Substantia nigra (tissue), 51 donors: ENCODE measurements at places on chromosomes 3 and 15.

DNA sequence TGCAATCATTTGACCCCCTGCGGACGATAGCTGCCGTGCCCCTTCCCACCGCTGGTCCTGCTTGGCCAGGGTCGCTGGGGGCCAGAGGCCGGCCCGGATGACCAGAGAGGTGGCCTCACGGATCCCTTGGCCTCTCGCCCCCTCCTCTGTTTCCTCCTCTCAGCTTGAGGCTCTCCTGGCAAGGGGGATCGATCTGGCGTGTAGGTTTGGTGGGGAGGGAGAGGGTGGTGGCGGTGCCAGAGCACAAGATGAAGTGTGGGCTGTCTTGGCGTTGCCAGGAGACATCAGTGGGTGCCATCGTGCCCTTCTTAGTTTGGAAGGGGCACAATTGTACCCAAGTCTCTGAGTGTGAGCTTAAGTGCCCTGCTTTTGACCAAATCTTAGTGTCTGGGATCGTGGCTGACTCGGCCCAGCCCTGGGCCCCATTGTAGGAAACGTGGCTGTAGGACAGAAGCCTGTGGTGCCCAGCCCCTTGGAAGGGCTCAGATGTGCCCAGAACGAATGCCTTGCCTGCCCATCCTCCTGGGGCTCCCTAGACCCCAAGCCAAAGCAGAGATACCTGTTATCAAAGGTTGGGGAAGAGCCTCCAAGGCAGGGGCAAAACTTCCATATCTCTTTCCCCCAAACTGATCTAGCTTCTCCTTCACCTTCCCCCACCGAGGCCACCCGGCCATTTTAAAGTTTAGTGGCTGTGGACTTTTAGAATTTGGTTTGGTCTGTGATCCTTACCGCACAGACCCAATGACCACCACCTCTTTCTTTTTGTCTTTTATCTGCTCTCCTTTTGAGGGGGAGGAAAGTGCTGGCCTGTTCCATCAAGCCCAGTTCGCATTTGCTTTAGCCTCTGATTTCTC is 14.4 kb downstream of the NR2F2 start:
- no peak for DNase-seq

DNA sequence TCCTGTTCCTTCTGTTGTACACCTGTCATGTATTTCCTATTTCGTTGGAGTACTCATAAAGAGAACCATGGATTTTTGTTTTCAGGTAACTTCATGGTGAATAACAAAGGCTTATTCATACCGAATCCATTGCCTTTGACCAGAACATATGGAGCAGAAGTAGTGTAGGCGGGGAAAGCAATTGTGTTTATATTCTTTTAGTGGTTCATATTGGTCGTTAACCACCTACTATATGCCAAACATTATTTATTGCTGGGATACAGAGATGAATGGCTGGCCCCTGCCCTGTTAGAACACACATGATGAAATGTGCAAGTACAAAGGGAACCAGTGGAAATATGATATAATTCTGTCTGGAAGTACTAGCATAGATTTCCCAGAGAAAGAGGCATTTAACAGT is 9.8 kb downstream of the RPUSD2 start:
- no peak for DNase-seq

DNA sequence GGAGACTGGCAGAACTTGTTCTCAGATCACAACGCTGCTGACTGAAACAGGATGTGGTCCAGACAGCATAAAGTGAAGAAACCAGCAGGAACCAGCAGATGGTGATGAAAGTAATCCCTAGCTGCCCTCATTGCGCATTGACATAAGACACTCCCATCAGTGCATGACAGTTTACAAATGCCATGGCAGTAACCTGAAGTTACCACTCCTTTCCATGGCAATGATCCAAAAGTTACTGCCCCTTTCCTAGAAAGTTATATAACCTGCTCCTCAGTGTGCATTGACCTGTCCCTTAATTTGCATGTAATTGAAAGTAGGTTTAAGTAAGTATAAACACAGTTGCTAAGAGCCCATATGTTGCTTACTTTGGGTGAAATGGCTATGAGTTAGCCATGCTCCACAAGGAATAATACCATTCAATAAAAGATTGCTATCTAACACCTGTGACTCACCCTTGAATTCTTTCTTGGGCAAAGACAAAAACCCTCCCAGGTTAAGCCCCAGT is 149.1 kb upstream of the CD96 start:
- no peak for DNase-seq

- DNase-seq: no peak
Measured at GRCh38 chr15:92366381-92366780, 27.3 kb upstream of the ST8SIA2 start.

DNA sequence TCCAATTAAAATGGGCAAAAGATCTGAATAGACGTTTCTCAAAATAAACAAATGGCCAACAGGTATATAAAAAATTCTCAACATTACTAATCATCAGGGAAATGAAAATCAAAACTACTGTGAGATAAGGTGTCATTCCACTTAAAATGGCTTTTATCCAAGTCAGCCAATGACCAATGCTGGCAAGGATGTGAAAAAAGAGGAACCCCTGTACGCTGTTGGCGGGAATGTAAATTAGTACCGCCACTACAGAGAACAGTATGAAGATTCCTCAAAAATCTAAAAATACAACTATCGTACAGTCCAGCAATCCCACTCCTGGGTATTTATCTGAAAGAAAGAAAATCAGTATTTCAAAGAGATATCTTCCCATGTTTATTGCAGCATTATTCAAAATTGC is 176.9 kb upstream of the STT3B start:
- no peak for DNase-seq

DNA sequence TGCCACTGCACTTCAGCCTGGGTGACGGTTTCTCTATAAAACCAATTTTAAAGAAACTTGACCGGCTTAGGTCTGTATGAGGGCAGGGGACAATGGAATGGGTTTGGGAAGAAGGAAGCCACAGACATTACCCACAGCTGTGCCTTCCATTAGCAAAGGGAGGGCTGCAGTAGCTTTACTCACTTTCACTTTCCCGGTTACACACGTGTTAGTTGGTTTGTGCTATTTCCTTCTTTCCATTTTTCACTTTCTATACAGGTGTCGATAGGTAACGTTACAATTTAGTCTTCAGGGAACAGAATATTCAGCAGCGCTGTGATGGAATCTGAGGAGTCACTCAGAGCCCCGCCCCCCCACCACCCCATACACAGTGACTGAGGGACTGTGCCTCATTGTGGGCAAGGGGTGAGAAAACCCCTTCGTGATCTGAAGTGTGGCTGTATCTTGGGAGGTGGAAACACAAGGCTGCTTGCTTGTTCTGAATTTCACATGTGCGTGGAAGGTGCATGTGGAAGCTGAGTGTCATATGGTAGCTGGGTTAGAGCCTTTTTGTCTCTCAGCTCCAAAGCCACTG is 44.8 kb upstream of the RPL32 start:
- DNase-seq: no peak

DNA sequence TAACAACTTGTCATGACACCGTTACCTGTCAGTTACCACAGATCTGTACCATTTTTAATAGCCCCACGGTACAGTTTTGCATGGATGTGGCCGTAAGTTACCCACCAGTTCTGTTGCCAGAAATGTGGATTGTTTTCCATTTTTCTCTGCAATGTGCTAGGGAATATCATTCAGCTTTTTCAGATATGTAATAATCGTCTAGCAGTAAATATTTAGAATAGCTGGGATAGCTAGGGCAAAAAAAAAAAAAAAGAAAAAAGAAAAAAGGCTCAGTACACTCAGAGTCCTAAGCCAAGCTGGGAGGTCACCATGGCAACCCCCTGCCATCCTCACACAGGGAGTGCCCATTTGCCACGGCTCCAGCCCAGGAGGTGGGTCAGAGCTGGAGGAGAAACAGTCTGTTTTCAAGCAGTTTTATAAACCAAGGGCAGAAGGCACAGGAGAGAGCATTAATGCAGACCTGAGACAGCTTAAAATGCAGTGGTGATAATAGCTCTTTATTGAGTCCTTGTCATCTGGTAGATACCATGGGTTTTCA is 25.2 kb downstream of the PAQR5 start:
- DNase-seq: no peak

DNA sequence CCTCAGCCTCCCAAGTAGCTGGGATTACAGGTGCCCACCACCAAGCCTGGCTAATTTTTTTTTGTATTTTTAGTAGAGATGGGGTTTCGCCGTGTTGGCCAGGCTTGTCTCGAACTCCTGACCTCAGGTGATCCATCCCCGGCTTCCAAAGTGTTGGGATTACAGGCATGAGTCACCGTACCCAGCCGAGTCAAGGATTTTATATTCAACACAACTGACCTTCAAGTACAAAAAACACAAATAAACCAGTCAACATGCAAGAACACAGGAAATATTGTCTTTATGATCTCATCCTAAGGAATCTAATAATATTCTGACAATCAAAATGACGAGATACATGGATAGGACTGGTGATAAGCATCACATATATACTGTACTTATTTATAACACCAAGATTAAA is 37.9 kb downstream of the TJP1 start:
- no peak for DNase-seq

- no peak for DNase-seq
Measured at GRCh38 chr3:869734-870133, 223.1 kb upstream of the CNTN6 start.

GRCh38 chr3:19348941-19349564 is 200.7 kb downstream of the KCNH8 start:
- no peak for DNase-seq

GRCh38 chr3:124701687-124702086 is 28.6 kb upstream of the UMPS start:
- no peak for DNase-seq

GRCh38 chr3:177802151-177802900 is 605.0 kb upstream of the TBL1XR1 start:
- no peak for DNase-seq

GRCh38 chr15:99345242-99345641 is 94.0 kb downstream of the LRRC28 start:
- no peak for DNase-seq

DNA sequence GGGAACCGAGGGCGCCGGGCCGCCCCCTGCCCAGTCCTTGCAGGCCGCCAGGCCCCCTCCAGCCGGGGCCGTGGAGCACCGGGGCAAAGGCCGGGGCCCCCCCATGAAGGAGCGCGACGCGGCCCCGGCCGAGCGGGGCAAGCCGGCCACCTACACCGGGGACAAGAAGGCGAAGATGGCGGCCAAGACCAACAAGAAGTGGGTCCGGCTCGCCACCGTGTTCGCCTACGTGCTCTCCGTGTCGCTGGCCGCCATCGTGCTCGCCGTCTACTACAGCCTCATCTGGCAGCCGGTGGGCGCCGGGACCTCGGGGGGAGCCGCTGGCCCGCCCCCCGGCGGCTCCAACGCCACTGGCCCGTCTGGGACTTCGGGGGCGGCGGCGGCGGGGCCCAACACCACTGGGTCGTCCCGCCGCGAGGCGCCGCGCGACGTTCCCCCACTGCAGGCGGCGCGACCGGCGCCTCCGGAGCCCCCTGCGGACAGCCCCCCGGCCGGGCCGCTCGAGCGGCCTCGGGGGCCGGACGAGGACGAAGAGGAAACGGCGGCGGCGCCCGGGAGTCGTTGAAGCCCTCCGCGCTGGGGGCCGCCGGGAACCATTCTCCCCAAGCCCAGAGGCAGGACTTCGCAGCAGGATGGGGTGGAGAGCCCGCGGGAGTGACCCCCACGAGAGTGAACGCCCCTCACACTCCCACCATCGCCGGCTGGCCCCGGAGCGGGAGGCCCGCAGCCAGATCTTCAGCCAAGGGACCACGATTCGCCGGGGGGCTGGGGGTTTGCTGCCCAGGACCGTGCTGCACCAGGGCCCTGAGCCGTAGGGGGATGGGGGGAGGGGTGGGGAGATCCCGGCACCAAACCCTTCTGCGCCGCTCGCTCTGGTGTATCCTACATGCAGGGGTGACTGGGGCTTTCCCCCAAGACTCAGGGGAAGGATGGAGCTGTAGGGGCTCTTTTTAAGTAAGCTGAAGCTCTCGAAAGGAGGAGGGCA is 753 bp downstream of the INAFM2 start:
- no peak for DNase-seq
